ENCODE measurements at places on chromosomes 7 and 10. TPM values are rescaled to one million over a fixed set of nuclear protein-coding genes. Genes with fewer than 3 reads are reported as not detected.

GRCh38 chr10:79628988-79629954 lies 18.5 kb downstream of the SFTPA1 start:
- no peak for DNase-seq

- DNase-seq, result no peak
These were observed 664.3 kb downstream of the KCNMA1 start for GRCh38 chr10:76973091-76974016.

DNA sequence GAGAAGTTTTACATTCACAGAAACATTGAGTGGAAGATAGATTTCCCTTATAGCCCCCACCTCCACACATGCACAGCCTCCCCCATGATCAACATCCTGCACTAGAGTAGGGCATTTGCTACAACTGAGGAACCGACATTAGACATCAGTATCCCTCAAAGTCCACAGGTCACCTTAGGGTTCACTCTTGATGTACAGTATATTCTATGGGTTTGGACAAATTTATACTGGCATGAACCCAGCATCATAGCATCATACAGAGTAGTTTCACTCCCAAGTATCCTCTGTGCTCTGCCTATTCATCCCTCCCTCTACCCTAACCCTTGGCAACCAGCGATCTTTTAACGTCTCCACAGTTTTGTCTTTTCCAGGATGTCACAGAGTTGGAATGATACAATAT lies 64.4 kb downstream of the VSTM4 start:
- no peak for DNase-seq

- peak; percentile 67 for DNase-seq
These were observed 53.7 kb upstream of the KDM7A start for GRCh38 chr7:140230516-140230860.

GRCh38 chr7:98646465-98646864 lies 29.4 kb downstream of the NPTX2 start:
- no peak for DNase-seq

- DNase-seq, result peak; percentile 81
These were observed 284.6 kb downstream of the KLF6 start for GRCh38 chr10:3500408-3500856.

- no peak for DNase-seq
These were observed 95.8 kb upstream of the COL1A2 start for GRCh38 chr7:94298943-94299342.

ZKSCAN1 gene
- 5.7 TPM for polyA plus RNA-seq

HMX3 gene
- polyA plus RNA-seq, result not detected

ITGB8 gene
- polyA plus RNA-seq, result 0.14 TPM

MEIG1 gene
- polyA plus RNA-seq, result not detected
